ENCODE measurements at places on chromosomes 4 and X. TPM values are rescaled to one million over a fixed set of nuclear protein-coding genes. Genes with fewer than 3 reads are reported as not detected.

DNA sequence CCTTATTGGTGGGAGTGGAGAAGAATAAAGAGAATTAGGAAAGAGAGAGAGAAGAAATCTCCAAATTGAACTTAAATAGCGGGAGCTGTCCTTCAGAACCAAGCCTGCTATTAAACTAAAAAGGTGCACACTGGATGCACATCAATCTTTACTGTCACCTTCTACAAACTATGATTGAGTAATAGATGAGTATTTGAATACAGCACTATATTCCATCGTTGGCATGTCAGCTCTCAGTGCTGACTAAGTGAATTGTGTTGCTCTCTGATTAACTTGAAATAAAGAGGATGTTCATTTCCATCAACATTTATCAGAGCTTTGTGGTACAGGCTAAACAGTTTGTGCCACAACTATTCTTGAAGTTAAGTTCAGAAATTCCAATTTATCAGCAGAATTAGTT lies 143.7 kb upstream of the PABPC4L start:
- no peak for DNase-seq

NUDT10 gene
- 0.15 TPM for polyA plus RNA-seq

- DNase-seq: no peak
Observed at GRCh38 chrX:56574861-56575260, 11.4 kb downstream of the UBQLN2 start.

ADGRG2 gene
- polyA plus RNA-seq: 0.07 TPM

PCDH11X gene
- polyA plus RNA-seq: not detected

SLC26A1 gene
- 0.09 TPM for polyA plus RNA-seq

DNA sequence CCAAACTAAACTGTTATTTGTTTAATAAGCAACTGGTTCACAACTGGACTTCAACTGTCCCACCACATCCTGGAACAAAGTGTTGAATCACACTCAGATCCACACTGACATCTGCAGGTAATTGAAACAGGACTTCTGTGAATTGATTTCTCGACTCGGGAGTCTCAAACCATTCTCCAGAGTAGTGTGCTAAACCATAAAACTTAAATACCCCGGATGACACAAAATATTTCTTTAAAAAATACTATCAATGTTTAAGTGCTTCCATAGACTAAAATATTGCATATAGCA lies 95.4 kb upstream of the PLAC1 start:
- DNase-seq: no peak

DNA sequence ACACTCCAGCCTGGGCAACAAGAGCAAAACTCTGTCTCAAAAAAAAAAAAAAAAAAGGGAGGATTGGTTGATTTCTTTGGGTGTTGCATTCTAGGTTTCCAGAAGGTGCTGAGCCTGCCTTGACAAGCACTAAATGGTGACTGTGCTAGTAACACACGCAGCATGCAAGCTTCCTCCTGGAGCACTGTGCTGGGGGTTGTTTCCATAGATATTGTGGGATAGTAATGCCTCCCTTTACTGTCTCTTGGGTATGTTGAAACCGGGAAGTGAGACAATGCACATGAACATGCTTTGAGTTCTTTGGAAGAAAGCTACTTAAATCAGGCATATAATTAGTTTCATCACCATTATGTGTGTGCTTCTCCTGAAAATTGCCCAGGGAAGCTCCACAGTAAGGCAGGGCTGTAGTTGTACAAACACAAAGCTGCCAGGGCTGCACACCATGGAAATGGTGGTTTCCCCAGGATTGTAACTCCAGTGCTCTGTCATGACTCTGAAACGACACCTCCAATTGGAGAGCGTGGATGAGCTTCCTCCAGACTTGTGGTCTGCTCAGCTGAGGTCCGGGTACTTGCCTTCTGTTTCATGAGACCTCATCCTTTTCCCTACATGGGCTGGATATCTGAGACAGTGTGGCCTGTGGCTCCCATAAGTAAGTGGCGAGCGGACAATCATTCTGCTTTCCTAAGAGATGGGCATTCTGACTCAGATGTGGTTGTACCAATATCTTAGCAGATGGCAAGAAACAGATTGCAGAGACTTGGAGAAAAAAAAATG lies 31.5 kb upstream of the STOX2 start:
- no peak for DNase-seq

DNA sequence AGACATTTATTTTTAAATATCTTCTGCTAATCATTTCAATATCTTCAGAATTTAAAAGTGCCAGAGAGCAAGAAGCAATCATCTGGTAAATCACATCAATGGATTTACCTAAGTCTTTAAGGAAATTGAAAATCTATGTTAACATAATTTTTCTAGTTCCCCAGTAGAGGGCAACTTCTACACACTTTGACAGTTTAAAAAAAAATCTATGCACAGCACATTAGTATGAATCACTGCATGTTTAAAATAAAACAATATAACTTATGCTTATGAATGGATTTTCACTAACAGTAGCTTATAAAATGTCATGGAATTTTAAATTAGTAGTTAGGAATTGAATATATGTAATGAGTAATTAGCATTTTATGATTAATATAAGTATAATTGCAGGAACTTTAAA lies 126.5 kb downstream of the REELD1 start:
- DNase-seq: no peak
